ENCODE measurements at places on chromosomes 11 and 22. TPM values are rescaled to one million over a fixed set of nuclear protein-coding genes. Genes with fewer than 3 reads are reported as not detected.

The MRGPRE gene
- total RNA-seq = not detected

The ASRGL1 gene
- total RNA-seq = 22.6 TPM

The BRSK2 gene
- total RNA-seq = not detected

The ENTHD1 gene
- total RNA-seq = not detected

The PHOX2A gene
- total RNA-seq = not detected

The TEF gene
- total RNA-seq = 7.4 TPM

The CRYBB3 gene
- total RNA-seq = not detected

The TSPAN32 gene
- total RNA-seq = not detected
